ENCODE measurements at places on chromosomes 16 and 17.

DNA sequence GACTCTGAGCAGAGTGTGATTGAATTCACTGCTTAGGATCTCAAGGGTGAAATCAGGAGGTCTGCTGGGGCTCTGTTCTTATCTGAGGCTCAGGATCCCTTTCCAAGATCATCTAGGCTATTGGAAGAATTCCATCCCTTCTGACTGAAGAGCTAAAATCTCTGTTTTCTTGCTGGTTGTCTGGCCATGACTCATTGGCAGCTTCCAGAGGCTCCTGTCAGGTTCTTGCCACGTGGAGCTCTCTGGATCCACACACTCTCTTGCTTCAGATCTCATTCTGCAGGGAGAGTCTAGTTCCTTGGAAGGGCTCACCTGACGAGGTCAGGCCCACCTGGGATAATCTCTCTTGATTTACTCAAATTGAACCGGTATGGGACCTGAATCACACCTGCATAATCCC, 930.7 kb downstream of the CDH8 start:
- DNase-seq, result no peak

GRCh38 chr16:22683730-22684573, 130.0 kb upstream of the HS3ST2 start:
- no peak for DNase-seq

GRCh38 chr17:16466407-16466806, 25.6 kb downstream of the LRRC75A start:
- DNase-seq, result no peak

DNA sequence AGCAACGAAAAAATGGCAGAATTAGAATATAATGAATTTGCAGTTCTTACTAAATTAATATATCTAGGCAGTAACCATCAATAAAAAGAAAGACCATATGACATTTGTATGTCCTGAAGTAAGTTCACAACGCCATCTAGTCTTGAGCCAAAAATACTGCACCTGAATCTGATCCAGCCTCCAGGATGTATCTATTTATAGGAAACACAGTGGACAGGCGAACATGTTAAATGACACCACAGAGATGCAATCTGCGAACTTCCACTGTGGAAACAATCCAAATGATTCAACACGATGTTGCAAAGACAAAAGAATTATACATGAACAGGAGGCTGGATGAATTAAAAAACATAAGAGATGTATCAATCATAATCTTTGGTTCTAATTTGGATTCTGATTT, 197.6 kb downstream of the CDH13 start:
- DNase-seq, result no peak

- no peak for DNase-seq
Measured at GRCh38 chr17:80980397-80981061, 11.1 kb upstream of the CHMP6 start.

- no peak for DNase-seq
Measured at GRCh38 chr16:1612320-1613111, at the start of gene CRAMP1. CRAMP1 (plus strand) TSS chr16:1612360; CDS start chr16:1614640, 2,280 bp downstream.

DNA sequence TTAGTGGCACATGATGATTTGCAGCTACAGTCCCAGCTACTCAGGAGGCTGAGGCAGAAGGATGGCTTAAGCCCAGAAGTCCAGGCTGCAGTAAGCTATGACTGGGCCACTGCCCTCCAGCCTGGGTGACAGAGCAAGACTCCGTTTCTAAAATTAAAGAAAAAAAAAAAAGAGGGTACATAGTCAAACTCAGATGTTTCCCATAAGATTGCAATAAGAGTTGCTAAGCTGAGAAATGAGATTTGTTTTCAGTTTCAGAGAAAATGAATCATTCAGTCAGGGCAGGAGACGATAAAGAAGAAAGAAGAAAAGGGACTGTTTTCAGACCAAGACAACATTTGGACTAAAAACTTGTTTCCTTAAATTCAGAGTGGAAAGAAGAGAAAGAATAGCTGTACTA, 30.2 kb upstream of the PHLPP2 start:
- no peak for DNase-seq

- no peak for DNase-seq
Measured at GRCh38 chr17:80871341-80871740, 120.3 kb upstream of the CHMP6 start.

DNA sequence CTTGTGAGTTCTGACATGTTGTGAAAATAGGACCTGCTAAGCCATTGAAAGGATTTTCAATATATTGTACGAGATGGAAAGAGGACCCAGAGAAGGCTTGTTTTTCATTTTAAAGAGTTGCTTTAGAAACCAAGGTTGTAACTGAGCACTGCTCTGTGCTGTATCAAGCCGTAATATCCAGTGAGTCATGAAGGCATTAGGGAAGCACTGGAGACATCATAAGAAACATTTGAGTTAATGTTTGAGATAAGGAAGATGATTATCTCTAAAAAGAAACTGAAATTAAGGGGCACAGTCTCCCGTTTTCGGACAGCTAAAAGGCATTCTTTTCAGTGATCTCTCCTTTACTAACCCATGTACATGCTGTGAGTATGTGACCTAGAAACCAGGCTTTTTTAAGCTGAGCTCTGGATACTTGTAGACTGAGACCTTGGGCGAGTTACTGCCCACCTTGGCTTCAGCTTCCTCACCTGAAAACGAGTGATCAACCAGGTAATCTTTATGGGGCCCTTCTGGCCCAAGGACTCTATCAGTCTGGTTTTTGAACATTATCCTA, 149.2 kb upstream of the TBX2 start:
- no peak for DNase-seq

GRCh38 chr17:82865774-82866395, 26.1 kb upstream of the ZNF750 start:
- DNase-seq, result no peak

DNA sequence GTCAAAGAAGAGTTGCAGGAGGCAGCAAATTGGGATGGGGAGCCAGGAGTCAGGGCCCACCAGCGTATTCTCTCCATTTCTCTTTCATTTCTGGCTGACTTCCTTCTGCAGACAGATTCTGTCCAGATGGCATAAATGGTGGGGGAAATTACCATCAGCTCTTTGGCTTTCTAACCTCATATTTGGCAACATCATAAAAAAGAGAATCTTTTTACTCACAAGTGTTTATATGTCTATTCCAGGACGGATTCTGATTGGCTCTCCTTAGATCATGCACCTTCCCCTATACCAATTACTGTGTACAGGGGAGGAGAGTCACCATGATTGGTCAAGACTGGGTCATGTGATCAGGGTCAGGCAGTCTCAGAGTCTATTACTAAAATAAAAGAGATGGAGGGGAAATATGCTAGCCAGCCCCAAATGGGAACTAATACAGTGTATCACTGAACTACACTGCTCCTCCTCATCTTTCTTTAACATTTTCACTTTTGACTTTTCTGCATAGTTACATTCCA, 537.1 kb upstream of the EEF2KMT start:
- no peak for DNase-seq

Data from GM12891 (cell line).